ENCODE measurements at places on chromosomes 4 and X.

GRCh38 chrX:131821945-131822622, 201.0 kb upstream of the STK26 start:
- no peak overlapping the region for H3K27ac ChIP-seq
- no peak overlapping the region for H3K4me3 ChIP-seq

DNA sequence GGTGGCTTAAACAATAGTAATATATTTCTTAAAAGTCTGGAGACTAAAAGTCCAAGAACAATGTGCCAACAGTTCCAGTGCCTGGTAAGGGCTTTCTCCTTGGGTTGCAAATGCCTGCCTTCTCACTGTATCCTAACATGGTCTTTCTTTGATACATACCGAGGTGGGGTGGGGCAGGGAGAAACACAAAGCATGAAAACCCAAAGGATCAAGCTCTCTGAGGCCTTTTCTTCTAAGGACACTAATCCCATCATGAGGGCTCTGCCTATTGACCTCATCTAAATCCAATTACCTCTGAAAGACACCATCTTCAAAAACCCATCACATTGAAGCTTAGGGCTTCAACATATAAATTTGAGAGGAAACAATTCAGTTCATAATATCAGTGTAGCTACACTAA, 311.3 kb downstream of the GRID2 start:
- H3K36me3 ChIP-seq = no peaks in the 10 kb centered on the region
- peaks cover 7% of the 10 kb centered on the region for H3K4me1 ChIP-seq
- no peaks in the 10 kb centered on the region for H3K27me3 ChIP-seq
- H3K4me3 ChIP-seq = no peak overlapping the region
- no peak overlapping the region for H3K27ac ChIP-seq

DNA sequence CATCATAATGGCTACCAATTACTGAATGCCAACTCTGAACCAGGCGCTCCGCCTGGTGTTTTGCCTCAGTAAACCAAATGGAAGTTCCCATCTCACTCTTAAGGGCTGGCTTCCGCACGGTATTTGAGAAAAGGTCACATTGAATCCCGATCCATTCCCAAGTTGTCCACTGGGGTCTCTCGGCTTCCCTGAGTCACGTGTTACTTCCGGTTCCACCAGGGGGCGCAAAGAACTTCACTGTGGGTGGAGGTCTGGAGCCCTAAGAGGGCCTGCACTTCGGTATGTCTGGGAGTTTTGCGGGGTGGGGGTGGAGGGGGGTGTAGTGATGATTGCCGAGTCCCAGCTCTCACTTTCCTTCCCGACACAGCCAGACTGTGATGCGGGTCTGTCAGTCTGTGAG, 13.4 kb upstream of the NHS start:
- H3K27ac ChIP-seq = no peak overlapping the region
- no peaks in the 10 kb centered on the region for H3K36me3 ChIP-seq
- no peaks in the 10 kb centered on the region for H3K27me3 ChIP-seq
- H3K4me1 ChIP-seq = no peaks in the 10 kb centered on the region
- H3K4me3 ChIP-seq = no peak overlapping the region
- DNase-seq = no peak

DNA sequence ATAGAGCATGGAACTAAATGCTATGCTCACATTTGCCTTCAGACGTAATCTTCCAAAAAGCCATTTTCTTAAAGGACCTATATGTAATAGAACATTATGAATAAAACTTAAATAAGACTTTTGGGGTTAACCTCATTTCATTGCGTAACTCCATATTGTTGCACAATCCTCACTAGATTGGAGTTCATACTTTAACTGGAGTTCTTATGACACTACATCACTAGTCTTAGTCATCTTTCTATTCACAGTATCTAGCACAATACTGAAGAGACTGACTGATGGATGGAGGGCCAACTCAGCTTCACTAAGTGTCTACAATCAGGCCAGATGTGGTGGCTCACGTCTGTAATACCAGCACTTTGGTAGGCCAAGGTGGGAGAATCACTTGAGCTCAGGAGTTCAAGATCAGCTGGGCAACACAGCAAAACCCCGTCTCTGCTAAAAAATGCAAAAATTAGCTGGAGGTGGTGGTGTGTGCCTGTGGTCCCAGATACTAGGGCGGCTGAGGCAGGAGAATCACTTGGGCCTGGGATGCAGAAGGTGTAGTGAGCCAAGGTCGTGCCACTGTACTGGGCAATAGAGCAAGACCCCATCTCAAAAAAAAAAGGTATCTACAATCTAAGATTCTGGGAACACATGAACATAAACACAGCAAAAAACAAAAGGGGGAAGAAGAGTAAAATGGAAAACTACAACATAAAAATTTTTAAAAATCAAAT, 80.8 kb upstream of the MAB21L2 start:
- H3K27me3 ChIP-seq = no peaks in the 10 kb centered on the region
- no peaks in the 10 kb centered on the region for H3K36me3 ChIP-seq
- no peaks in the 10 kb centered on the region for H3K4me1 ChIP-seq
- H3K4me3 ChIP-seq = no peak overlapping the region
- DNase-seq = no peak

DNA sequence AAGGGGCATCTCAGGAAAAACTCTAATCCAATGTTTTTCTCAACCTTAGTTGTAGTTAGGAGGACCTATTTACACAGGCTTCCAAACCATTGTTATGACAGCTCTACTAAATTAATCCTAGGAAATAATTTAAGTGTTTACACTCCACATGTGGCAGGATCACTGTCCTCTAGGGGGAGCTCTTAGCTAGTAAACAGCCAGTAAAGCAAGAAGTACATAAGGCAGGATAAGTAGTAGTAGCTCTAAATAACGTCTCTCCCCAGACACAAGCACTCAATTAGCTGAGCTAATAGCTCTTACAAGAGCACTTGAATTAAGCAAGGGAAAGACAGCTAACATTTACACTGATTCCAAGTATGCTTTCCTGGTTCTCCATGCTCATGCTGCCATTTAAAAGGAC, 37.3 kb downstream of the NUDT11 start:
- no peaks in the 10 kb centered on the region for H3K36me3 ChIP-seq
- peak; percentile 1 for DNase-seq
- no peaks in the 10 kb centered on the region for H3K27me3 ChIP-seq
- no peaks in the 10 kb centered on the region for H3K4me1 ChIP-seq

- no peaks in the 10 kb centered on the region for H3K36me3 ChIP-seq
- H3K27me3 ChIP-seq = peaks cover 1% of the 10 kb centered on the region
- DNase-seq = no peak
- no peak overlapping the region for H3K27ac ChIP-seq
- H3K4me1 ChIP-seq = no peaks in the 10 kb centered on the region
- H3K4me3 ChIP-seq = no peak overlapping the region
Observed at GRCh38 chrX:18691431-18691830, 16.0 kb upstream of the PPEF1 start.

DNA sequence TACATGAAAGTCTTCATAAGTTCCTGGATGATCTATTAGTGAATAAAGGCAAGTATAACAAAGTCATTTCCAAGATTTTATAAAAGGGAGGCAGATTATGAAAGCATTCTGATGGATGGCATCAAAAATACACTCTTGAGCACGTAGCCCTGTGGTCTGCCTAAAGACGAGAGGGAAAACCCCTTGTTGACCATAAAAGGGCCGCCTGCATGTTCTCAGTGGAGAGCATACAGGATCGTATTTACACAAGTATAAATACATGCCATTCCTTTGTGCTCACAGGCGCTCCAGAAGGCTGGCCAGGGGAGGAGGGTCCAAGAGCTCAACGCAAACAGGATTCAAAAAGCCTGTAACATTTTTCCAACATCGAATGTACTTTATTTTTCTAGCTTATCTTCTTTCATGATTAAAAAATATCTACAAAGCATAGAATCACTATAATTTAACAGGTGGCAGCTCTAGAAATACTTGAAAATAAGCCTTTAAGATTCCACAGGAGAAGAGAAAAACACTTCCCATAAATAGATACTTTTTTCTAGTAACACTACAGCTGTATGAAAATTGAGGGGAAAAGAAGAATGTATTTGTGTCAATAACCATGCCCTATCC, 29.6 kb downstream of the PDGFC start:
- DNase-seq = peak; percentile 88
- peaks cover 31% of the 10 kb centered on the region for H3K4me1 ChIP-seq
- H3K27me3 ChIP-seq = no peaks in the 10 kb centered on the region
- H3K36me3 ChIP-seq = no peaks in the 10 kb centered on the region

GRCh38 chr4:105807496-105807895, 87.8 kb upstream of the NPNT start:
- no peaks in the 10 kb centered on the region for H3K36me3 ChIP-seq
- H3K4me3 ChIP-seq = no peak overlapping the region
- no peak overlapping the region for H3K27ac ChIP-seq

DNA sequence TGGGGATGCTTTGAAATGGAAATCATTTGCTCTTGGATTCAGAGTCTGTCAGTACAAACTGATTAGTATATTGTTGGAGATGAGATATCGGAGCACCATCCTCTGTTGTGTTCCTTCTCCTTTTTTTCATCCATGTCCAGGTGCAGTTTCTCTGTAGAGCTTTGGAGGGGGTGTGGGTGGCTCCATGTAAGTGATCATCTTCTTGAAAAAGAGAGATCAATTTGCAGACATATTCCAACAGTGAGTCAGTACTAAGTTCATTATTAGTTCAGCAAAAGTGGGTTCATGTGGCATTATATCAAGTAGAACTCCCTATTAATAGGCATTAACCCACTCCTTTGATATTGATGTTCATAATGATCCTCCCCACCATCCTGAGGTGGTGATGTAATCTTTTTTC, 18.9 kb downstream of the FRAS1 start:
- H3K36me3 ChIP-seq = no peaks in the 10 kb centered on the region
- DNase-seq = no peak
- no peaks in the 10 kb centered on the region for H3K4me1 ChIP-seq
- H3K27me3 ChIP-seq = no peaks in the 10 kb centered on the region
- H3K27ac ChIP-seq = no peak overlapping the region
- no peak overlapping the region for H3K4me3 ChIP-seq

DNA sequence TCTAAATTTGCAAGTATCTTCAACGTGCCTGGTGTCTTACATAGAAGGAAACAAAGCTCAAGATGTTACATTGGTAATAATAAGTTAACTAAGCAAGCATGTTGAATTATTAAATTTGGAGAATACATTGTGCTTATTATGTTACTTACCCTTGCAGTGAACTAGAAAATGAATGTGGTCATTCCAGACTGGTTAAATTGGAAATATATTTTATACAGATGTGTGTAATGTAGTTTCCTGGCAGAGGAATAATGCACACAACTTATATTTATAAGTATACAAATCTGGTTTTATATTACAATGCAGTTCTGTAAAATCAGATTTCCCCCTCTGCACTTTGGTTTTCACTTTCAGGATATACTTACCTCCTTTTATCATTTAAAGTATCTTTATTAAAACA, 159.9 kb upstream of the SLIT2 start:
- no peaks in the 10 kb centered on the region for H3K36me3 ChIP-seq
- H3K4me1 ChIP-seq = no peaks in the 10 kb centered on the region
- H3K27me3 ChIP-seq = no peaks in the 10 kb centered on the region
- H3K4me3 ChIP-seq = no peak overlapping the region
- DNase-seq = no peak

GRCh38 chr4:139740531-139741041, 75.0 kb downstream of the MGST2 start:
- peaks cover 15% of the 10 kb centered on the region for H3K4me1 ChIP-seq
- H3K27ac ChIP-seq = peak overlapping the region; percentile 42
- DNase-seq = peak; percentile 92
- H3K27me3 ChIP-seq = no peaks in the 10 kb centered on the region

DNA sequence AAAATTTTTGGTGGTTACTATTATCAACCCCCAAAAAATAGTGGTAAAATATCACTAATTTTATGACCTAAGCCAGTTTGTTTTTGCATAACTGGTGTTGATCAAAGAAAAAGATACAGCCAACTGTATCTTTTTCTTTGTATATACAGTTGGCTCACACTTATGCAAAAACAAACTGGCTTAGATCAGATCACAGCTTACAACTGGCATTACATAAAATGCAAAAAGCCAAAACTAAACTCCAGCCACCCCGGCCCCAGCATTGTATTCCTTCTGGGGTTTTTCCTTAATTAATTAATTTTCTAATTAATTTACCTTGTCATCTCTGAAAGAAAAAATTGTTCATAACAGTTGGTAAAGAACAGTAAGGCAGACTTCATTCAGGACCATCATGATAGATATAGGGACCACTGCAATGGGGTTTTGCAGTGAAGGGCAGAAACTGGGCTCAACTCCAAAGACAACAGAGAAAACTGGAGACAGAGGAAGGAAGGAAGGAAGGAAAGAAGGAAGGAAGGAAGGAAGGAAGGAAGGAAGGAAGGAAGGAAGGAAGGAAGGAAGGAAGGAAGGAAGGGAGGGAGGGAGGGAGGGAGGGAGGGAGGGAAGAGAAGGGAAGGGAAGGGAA, 202.1 kb downstream of the HNRNPD start:
- H3K4me1 ChIP-seq = no peaks in the 10 kb centered on the region
- H3K36me3 ChIP-seq = no peaks in the 10 kb centered on the region
- H3K27ac ChIP-seq = no peak overlapping the region
- H3K27me3 ChIP-seq = no peaks in the 10 kb centered on the region

DNA sequence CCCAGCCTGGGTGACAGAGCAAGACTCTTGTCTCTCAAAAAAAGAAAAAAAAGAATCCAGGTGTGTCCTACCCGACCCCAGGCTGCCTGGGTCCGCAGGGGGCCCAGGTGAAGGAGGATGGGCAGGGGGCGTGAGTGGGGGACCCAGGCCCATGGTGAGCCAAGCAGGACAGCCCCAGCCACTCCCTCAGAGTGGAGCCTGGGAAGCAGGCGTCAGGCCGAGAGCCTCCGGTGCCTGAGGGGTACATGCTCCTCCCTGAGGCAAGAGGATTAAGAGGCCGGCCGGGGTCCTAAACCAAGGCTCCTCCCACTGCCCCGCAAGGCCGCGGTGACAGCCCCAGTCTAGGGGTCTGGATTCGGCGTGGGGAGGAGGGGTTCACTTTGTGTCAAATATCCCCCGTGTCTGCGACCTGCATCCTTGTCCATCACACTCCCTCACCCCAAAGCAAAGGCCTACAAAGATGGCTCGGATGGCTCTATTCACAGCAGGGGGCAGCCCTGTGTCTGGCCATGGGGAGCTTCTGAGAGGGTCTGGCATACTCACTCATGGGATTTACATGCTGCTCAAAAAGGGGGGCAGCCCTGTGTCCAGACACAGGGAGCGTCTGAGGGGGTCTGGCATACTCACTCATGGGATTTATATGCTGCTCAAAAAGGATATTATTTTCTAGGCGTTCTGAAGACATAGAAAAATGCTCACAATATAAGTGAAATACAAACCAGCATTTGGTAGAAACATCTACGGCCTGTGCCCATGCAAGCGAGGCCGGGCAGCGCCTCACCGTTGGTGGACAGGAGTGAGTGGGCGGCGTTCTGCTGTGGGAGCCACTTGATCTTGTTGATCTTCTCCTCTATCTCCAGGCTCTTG, 94.6 kb downstream of the PPP2R2C start:
- no peaks in the 10 kb centered on the region for H3K4me1 ChIP-seq
- no peaks in the 10 kb centered on the region for H3K36me3 ChIP-seq
- no peak for DNase-seq
- H3K4me3 ChIP-seq = no peak overlapping the region
- H3K27me3 ChIP-seq = no peaks in the 10 kb centered on the region

GRCh38 chr4:184873054-184873453, 47.3 kb upstream of the ACSL1 start:
- peaks cover 9% of the 10 kb centered on the region for H3K27me3 ChIP-seq
- no peak for DNase-seq
- no peaks in the 10 kb centered on the region for H3K36me3 ChIP-seq
- no peaks in the 10 kb centered on the region for H3K4me1 ChIP-seq
- no peak overlapping the region for H3K4me3 ChIP-seq
- H3K27ac ChIP-seq = no peak overlapping the region
